ENCODE measurements at places on chromosomes 7 and 10.

DNA sequence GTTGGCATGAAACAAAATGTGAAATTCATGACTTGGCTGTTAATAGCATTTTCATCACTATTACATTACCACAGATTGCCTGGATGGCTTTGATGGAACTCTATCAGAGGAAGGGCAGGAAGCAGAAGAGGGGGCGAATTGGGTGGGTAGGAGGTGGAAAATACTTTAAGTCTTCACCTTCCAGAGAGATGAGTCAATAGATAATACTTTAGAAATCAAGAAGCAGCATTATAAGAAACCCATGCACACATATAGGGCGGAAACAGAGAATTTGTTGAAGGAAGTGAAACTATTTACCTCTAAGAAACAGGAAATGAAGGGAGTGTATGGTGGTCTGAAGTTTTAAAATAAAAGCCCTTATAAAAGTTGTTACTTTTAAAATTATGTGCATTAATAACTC is 152.1 kb upstream of the TARP start:
- no peak for DNase-seq

GRCh38 chr7:142790555-142790954 is 19.8 kb downstream of the PRSS2 start:
- DNase-seq, result no peak

DNA sequence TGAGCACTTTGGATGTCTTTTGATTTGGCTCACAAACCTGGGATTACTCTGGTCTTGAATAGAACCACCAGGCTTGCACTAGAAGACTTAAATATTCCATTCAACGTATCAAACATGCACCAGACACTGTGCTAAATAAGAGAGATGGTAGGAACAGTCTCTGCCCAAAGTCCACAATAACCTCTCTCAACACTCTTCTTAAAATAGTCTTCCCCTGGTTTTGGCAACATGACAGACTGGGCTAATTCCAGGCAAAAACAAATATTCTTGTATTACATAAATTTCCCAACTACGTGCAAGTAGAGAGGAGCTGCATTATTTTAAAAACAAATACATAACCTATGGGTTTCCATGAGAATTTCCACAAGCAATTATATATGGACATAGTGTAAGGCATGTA is 64.8 kb upstream of the PAPSS2 start:
- DNase-seq, result no peak

- no peak for DNase-seq
Observed at GRCh38 chr7:66356277-66356721, 151.2 kb downstream of the TPST1 start.

DNA sequence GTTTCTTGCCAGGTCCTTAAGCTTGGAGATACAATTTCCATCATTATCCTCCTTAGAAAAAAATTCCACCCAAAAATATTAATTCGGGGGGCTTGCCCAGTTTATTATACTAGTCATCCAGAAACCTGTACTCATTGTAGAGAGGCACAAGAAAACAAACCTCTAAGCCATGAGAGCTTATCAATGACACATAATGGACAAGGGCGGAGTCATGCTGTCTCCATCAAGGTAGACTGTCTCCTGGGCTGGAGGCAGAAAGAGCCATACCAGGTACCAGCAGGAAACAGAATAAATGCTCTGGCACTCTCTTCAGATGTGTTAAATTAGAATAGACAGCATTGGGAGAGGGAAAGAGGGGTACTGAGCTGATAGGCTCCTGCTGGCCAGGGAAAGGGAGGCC is 69.8 kb upstream of the GSDME start:
- no peak for DNase-seq

- no peak for DNase-seq
Observed at GRCh38 chr7:91228327-91228726, 35.9 kb upstream of the FZD1 start.

DNA sequence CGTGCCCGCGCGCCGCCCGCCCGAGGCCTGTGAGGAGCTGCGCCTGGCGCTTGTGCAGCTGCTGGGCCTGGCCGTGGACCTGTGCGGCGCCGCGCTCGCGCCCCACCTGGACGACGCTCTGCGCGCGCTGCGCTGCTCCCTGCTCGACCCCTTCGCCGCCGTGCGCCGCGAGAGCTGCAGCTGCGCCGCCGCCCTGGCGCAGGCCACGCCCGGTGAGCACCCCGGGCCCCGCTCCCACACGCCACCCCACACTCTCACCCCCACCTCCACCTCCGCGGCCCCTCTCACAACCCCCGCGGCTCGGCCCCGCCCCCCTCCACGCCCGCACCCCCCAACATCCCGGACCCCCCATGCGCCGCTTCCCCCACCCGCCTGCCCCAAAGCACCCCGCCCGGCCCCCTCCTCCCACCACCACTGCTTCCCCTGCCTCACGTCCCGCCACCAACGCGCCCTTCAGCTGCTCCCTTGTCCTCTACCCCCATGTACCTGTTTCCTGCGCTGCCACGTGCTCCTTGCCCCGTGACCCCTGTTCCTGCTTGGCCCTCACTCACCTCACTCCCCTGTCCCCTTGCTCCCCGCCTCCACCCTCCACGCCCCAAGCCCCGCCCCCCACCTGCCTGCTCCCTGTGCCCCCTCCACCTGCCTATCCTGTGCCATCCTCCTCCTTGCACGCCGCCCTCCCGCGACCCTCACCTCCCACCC is at the start of gene PRKAR1B:
PRKAR1B (minus strand) TSS at position 178 of the 702 bp plus-strand sequence. CDS start 15,776 bp downstream, outside the sequence.
- no peak for DNase-seq

DNA sequence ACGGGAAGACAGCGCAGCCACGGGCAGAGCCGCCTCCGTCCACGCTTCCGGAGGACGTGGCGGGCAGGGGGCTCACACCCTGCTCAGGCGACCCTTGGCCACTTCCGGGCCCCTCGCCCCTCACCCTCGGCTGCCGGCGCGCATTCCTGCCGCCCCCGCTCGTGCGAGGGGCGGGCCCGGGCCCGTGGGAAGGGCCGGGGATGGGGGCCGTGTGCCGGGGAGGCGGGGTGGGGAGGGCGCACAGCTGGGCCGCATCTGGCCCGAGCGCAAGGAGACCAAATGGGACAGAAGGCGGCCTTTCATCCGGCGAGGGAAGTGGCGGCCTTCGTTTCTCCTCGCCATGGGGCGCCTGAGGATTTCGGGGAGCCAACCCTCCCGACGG is 846 bp upstream of the LFNG start:
- DNase-seq, result no peak

- DNase-seq, result no peak
Observed at GRCh38 chr10:90856964-90857634, 740 bp downstream of the HTR7 start.

Data from NCI-H1048 (cell line).